Left lobe of liver (tissue), 2 donors: ENCODE measurements at places on chromosomes 1 and 21.
A peak's percentile ranks its signal among the peaks of the same experiment; 100 is the strongest.

- no peak for DNase-seq
These were observed 242.4 kb upstream of the GREM2 start for GRCh38 chr1:240854367-240854766.

GRCh38 chr1:174469687-174470086, 21.9 kb downstream of the GPR52 start:
- DNase-seq, result no peak

GRCh38 chr1:101420406-101420805, 183.6 kb downstream of the S1PR1 start:
- DNase-seq, result no peak

DNA sequence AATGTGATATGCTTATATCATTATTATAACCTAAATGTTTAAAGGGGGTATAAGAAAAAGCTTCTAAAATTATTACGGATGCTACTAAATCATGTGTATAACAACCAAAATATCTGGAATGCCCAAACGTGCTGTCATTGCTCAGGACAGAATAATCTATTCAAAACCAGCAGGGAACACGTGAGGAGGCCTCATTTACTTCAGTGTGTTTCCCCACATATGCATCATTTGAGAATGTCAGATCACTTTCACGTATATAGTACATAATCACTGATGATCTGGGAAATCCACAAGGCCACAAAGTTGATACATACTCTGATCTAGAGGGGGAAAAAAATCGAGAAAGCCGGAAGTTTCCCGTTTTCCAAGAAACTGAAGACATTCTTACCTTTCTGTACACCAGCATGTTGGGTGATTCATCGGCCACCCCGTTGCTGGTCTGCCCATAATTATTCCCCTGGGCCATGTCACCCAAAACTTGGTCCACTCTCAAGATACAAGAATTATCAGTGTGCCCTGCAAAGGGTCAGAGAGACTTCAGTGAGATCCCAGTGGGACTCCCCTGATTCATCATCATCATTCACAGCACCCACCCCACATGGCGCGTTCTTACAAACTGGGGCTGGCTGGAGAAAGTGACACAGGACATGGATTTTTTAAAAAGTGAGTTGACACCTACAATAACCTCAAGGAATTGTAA, 1.5 kb downstream of the RGS7 start:
- DNase-seq, result no peak

DNA sequence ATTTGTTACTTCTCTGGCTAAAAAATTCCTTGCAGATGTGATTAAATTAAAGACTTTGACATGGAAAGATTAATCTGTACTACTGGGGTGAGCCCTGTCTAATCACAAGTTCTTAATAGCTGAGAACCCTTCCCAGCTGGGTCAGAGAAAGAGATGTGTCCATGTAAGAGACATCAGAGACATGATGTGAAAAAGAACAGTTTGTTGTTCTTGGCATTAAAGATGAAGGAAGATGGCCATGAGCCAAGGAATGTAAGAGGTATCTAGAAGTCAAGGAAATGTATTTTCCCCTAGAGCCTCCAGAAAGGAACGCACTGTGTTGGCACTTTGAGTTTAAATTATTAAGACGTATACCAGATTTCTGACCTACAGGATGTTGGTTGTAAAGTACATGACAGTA, 1271.5 kb upstream of the PRMT6 start:
- DNase-seq, result no peak

DNA sequence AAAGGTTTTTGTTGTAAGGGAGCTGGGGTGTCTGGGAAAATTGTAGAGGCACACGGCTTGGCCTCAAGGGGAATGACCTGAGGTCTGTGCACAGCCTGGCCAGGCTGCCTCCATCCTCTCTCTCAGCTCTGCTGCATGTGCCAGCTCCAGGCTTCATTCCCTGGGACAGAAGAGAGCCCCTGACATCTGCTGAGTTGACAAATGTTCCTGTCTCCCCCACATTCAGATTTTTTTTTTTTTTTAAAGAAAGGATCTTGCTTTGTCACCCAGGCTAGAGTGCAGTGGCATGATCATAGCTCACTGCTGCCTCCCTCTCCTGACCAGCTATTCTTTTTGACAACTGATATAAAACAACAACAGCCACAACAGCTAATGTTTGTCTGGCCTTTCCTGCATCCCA, 84.4 kb downstream of the PCNX2 start:
- DNase-seq, result no peak

DNA sequence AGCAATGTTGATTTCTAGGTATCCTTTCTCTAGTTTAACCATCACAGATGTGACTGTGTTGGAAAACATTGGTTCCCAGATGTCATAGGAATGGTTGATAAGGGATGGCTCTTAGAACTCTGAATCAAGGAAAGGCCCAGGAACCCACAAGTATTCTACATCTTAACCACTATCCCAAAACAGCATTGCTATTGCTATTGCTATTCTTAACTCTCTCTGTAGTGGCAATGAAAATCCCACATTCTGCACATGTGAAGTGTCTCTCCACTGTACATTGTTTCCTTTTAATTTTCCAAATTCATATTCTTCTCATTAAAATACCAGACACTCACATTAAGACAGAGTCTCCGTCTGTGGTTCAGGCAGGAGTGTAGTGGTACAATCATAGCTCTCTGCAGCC, 420.4 kb upstream of the RUNX1 start:
- no peak for DNase-seq

DNA sequence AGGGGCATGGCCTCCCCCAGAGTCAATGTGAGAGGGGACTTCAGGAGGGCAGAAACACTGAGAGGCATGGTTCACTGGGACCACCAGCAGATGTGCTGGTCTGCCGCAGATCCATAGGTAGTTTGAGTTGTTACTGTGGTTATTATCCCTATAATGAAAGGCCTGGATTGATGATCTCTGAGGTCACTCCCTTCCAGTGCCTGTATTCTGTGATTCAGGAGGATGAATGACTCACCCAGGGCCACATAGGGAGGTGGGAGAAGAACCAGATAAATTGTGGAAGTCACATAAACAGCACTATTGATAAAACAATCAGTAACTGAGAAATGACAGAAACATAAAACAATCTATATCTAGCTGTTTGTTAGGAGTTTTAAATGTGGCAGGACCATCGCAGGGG, 22.7 kb upstream of the ACTL8 start:
- DNase-seq, result no peak

DNA sequence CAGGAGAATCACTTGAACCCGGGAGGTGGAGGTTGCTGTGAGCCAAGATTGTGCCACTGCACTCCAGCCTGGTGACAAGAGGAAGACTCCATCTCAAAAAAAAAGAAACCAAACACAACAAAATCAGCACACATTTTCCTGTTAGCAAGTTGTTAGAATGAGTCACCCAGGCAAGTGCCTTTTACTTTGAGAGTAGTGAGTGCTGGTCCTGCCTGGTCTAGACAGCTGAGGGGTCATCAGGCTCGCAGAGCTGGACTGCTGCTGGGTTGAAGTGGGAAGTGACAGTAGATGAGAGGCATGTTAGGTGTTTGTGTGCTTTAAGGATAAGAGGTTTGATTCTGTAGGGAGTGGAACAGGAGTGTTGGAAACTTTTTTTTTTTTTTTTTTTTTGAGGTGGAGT, 31.9 kb downstream of the GNPAT start:
- DNase-seq, result no peak

DNA sequence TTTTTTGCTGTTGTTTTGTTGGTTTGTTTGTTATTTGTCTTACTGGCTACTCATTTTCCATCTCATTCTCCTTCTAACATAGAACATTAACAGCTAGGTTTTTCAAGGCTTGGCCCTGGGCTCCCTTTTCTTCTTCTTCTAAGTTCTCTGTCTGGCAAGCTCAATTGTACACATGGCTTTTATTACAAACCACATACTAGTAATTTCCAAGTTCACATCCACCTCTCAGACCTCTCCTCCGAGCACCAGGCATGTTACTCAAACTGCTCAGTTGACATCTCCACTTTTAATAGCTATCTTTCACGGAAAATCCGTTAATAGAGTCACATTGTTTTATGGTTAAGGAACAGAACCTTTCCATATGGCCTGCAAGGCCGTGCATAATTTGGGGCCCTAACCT, 736.9 kb upstream of the ADAMTS5 start:
- DNase-seq, result no peak

GRCh38 chr1:67535474-67535873, 105.3 kb upstream of the SERBP1 start:
- DNase-seq, result peak; percentile 87

- no peak for DNase-seq
These were observed 8.7 kb downstream of the C1orf74 start for GRCh38 chr1:209775678-209776077.

DNA sequence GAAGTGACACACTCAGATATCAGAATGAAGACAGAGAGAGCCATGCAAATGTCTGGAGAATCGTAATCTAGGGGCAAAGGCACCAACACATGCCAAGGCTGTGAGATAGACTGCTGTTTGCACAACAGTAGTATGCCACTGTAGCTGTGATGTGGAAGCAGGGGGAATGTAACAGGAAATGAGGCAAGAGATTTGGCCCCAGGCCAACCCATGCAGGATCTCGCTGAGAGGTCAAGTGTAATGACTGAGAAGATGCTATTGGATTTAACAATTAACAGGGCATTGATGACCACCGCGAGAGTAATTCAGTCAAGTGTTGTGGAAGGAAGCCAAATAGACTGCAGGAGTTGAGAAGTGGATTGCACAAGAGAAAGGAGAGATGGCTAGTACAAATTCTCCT, 107.3 kb upstream of the ST6GALNAC5 start:
- no peak for DNase-seq

DNA sequence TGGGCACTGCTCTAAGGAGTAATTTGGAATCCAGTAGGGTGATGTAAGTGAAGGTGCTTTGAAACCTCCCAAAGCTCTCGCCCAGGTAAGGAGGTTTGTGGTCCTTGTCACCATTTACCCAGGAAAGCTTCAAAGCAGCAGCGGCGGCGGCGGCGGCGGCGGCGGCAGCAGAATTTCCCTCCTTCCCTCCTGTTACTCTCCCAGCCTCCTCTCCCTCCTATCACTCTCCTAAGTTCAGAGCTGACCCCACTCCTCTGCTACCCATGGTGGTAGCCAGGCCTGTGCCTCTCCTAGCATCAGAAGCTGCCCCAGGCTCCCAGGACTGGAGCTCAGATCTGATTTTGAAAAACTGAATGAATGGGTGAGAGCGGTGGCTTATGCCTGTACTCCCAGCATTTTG, 60.7 kb downstream of the ACBD3 start:
- DNase-seq, result no peak

DNA sequence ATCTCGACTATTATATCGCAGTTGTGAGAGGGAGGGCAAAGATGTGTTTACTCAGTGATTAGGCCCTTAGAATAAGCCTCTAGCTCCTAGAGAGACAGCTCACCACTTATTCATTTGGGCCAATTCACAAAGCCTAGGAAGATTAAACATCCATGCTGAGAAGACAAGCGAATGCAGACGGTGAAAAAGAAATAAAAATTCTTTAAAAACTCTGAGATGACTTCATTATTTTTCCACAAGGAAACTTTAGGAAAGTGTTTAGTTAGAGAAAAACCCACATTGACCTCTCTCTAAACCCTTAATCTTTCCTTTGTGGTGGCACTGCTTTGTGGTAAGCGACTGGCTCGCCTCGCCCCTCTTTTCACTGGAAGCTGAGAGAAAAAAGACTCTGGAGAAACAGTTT, 146.8 kb upstream of the DMRTA2 start:
- DNase-seq, result no peak

- DNase-seq, result peak; percentile 51
These were observed 111.4 kb downstream of the TBX19 start for GRCh38 chr1:168391851-168392681.

DNA sequence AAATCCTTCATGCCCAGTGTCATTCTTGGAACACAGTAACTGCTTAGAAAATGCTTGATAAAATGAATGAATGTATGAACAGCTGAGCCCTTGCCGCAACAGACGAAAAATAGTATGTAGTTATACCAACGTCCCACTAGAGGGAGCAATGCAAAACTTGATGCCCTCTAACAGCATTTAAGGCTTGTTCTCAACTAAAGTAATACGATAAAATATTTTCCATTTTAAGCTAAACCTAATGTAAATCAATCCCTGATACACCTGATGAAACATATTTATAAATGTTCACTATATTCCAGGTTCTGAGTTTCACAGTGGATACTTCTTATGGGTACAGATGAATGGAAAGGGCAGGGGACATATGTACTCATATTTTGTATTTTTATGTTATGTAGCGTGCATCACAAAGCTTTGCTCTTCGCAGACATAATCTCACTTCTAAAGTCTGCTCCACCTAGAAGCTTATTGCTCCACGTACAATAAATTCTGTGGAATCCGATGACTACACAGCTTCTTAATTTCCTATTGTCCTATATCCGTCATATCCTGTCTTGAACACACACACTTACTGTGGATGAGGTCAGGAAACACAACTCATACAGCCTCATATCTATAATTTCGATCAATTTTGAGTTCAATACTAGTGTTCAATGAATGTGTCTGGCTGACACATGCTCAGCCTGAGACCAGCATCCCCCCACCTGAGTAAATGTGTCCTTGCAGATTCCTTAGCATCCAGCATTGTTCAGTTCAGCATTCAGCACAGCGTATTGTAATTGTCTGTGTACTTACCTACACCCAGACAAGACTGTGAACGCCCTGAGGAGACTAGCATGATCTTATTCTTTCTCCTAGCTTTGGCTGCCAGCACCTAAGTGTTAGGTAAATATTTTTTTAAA, 4.4 kb upstream of the UTP25 start:
- no peak for DNase-seq

GRCh38 chr1:212242288-212242984, 42.8 kb upstream of the PPP2R5A start:
- peak; percentile 78 for DNase-seq

- DNase-seq, result no peak
These were observed 21.1 kb upstream of the SH2D5 start for GRCh38 chr1:20753589-20753988.

GRCh38 chr1:37017720-37018119, 16.6 kb downstream of the GRIK3 start:
- DNase-seq, result no peak

GRCh38 chr1:226702957-226703831, 35.9 kb downstream of the ITPKB start:
- peak; percentile 80 for DNase-seq

GRCh38 chr1:79188337-79188736, 181.8 kb upstream of the ADGRL4 start:
- DNase-seq, result no peak

GRCh38 chr1:19534281-19534680, 48.9 kb upstream of the CAPZB start:
- DNase-seq, result no peak

GRCh38 chr1:18957136-18957521, 653 bp upstream of the IFFO2 start:
- no peak for DNase-seq
